ENCODE measurements at places on chromosomes 11 and 22.

DNA sequence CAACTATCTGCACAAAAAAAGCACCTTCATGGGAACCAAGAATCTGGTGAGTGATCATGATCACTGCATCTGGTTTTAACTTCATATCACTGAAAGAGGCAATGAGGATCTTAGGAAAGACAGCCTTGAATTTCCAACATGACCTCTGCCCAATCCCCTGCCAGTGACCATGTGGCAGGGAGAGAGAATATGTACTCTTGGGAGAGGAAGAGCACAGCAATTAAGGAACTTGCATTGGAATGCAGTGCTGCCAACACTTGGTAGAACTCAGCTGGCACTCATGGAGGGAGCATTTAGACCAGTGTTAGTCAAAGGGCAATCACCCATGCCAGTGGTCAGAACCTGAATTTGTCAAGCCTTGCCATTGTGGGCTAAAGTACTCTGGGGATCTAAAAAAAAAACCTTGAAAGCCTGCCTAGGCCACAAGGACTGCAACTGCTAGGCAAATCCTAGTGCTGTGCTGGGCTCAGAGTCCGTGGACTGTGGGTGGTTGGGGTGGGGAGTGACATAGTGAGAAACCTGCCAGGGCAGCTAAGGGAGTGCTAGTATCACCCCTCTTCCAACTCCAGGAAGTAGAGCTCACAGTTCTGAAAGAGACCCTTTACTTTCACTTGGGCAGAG is 23.1 kb downstream of the JRKL start:
- no peak for DNase-seq

- DNase-seq: peak; percentile 49
Measured at GRCh38 chr22:26398741-26399153, 30.3 kb upstream of the ASPHD2 start.

GRCh38 chr11:64223001-64223651 is 2.9 kb downstream of the TRPT1 start:
- no peak for DNase-seq

DNA sequence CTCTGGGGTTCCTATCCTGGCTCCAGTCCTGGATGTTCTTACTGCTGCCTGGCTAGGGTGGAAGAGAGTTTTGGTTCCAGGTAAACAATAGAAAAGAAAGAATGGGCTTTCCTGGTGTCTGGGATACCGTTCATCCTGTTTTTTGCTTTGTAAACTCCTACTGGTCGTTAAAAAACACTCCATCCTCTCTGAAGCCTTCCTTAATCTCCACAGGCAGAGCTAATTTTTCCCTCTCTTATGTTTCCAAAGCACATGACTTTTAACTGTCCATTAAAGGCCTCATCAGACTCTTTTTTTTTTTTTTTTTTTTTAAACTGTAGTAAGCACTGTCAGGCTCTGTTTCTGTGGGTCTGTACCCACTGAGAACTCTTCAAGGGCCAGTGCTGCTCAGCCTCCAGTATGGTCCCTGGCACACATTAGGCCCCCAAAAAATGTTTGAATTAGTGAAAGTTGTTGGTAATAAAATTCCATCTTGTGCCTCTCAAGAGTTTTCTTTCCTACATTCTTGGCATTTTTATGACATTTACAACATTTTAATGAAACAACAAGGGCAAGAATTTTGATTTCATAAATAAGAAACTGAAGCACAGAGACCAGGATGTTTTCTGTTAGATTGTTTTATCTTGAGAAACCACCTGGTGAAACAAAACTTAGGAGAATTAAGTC is 104.2 kb downstream of the TEAD1 start:
- no peak for DNase-seq

- no peak for DNase-seq
Measured at GRCh38 chr11:28819741-28820140, 711.6 kb downstream of the METTL15 start.
